ENCODE measurements at places on chromosomes 13 and 19.

DNA sequence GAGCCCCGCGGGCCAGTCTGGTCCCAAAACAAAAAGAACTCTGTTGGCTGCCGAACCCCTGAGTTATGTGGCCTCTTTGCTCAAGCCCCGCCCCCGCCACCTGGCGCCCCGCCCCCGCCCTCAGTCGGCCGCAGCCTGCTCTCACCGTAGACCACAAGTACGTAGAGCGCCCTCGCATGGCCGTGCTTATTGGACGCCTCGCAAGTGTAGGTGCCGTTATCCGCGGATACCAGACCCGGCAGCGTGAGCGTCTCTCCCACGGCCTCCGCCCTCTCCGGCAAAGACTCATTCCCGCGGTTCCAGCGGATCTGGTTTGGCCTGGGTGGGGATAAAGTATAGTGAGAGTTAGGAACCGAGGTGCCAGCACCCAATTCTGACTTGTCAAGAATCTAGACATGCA lies 5.5 kb upstream of the ZNF428 start:
- peaks cover under 1% of the 10 kb centered on the region for H3K36me3 ChIP-seq
- H3K4me3 ChIP-seq: no peak overlapping the region
- no peak overlapping the region for H3K27ac ChIP-seq
- peaks cover 19% of the 10 kb centered on the region for H3K4me1 ChIP-seq
- H3K27me3 ChIP-seq: peaks cover 4% of the 10 kb centered on the region

- peaks cover 53% of the 10 kb centered on the region for H3K4me1 ChIP-seq
- no peaks in the 10 kb centered on the region for H3K36me3 ChIP-seq
- no peak overlapping the region for H3K4me3 ChIP-seq
- DNase-seq: no peak
Measured at GRCh38 chr13:24220086-24220703, 59.7 kb downstream of the SPATA13 start.

DNA sequence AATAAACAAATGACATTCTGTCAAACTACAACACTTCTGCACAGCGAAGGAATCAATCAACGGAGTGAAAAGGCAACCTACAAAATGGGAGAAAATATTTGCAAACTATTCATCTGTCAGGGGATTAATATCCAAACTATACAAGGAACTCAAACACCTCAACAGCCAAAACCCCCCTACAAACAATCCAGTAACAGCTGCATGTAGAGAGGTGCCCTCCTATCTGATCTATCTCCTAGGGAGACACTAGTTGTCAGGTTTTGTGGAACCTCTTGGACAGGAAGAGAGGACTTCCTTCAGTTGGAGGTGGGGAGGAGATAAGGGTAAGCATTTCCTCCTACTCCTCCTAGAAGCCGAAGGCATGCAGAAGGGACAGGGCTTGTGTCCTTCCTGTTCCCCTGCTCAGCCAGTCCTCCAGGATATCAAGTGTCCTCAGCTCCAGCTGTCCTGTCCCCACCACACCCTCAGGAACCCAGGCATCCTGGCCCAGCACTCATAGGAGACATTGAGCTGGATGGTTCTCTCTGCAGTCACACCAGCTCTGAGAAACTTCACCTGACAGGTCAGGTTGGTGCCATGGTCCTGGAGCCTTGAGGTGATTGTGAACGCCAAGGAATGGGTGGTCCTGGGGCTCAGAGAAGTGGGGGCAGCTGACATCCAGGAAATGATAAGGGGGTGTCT lies 9.8 kb upstream of the SIGLEC8 start:
- peaks cover 29% of the 10 kb centered on the region for H3K27me3 ChIP-seq
- no peak overlapping the region for H3K4me3 ChIP-seq
- no peaks in the 10 kb centered on the region for H3K36me3 ChIP-seq
- peaks cover 3% of the 10 kb centered on the region for H3K4me1 ChIP-seq
- no peak overlapping the region for H3K27ac ChIP-seq
- DNase-seq: no peak

GRCh38 chr13:42174344-42175162 lies 97.4 kb upstream of the AKAP11 start:
- no peaks in the 10 kb centered on the region for H3K4me1 ChIP-seq
- no peaks in the 10 kb centered on the region for H3K27me3 ChIP-seq
- H3K27ac ChIP-seq: no peak overlapping the region
- H3K36me3 ChIP-seq: no peaks in the 10 kb centered on the region
- no peak overlapping the region for H3K4me3 ChIP-seq

Measured in activated B cell treated with CpG ODN at 0.5 μM for 24 hours (primary cell).